Mesothelial cell of epicardium (in vitro differentiated cells): ENCODE measurements at places on chromosomes 4 and X. TPM values are rescaled to one million over a fixed set of nuclear protein-coding genes. Genes with fewer than 3 reads are reported as not detected.

- H3K36me3 ChIP-seq, result peaks cover 2% of the 10 kb centered on the region
- DNase-seq, result no peak
- no peak overlapping the region for H3K27ac ChIP-seq
- no peaks in the 10 kb centered on the region for H3K4me1 ChIP-seq
These were observed 106.2 kb downstream of the SYTL5 start for GRCh38 chrX:38112566-38112965.

DNA sequence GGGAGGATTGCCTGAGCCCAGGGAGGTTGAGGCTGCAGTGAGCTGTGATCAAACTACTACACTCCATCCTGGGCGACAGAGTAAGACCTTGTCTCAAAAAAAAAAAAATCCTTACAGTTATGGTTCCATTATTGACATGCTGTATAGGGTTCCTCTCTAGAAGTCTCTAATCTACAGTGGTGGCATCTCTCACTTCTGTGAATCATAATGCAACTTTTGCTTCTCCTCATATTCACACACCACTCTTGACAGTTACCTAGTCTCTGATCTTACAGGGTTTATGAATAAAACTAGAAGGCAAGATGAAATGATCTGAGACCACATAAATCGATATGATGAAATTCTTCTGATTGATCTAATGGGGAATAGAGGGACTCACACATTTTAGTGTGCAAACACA is 40.6 kb downstream of the DOCK11 start:
- H3K4me1 ChIP-seq, result peaks cover 46% of the 10 kb centered on the region
- H3K4me3 ChIP-seq, result no peak overlapping the region
- peak overlapping the region; percentile 88 for H3K27ac ChIP-seq
- H3K36me3 ChIP-seq, result peaks cover 10% of the 10 kb centered on the region
- H3K27me3 ChIP-seq, result no peaks in the 10 kb centered on the region

GRCh38 chr4:17823871-17824669 is 13.3 kb downstream of the NCAPG start:
- peaks cover 12% of the 10 kb centered on the region for H3K36me3 ChIP-seq
- DNase-seq, result no peak
- H3K4me1 ChIP-seq, result no peaks in the 10 kb centered on the region
- no peaks in the 10 kb centered on the region for H3K27me3 ChIP-seq

DNA sequence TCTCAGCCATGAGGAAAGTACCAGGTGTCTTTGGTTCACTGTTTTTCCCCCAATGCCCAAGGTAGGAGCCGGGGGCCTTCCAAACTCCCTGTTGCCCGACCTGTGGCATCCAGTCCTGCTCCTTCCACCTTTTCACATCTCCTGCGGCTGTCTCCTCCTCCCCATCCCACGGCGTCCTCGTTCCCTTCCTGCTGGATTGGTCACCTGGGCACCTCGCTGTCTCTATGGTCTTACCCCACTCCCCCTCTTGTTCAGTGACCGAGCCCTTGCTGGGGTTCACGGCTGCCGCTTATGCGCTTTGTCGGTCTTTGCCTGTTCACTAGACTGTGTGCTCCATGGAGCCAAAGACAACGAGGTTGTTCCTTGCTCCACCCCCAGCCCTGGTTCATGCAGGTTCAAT is 188.7 kb upstream of the PSAPL1 start:
- DNase-seq, result no peak
- H3K4me1 ChIP-seq, result no peaks in the 10 kb centered on the region
- H3K27ac ChIP-seq, result no peak overlapping the region
- no peaks in the 10 kb centered on the region for H3K36me3 ChIP-seq

DNA sequence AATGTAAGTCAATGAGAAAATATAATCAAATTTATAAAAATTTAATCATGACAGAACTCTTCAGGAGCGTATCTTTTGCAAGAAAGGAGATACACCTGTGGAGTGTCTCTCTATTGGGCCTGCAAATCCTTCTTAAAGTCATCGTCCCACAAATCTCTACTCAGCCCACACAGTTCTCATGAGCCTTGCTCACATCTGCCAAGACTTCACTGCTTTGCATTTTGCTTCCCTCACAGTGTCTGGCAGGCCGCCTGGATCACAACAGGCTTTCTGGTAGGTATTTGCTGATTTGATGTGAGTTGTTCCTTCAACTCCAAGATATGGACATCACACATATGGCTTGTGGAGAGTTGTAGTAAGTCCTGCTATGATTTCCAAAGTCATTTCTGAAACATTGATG is 183.1 kb upstream of the ARX start:
- peaks cover 17% of the 10 kb centered on the region for H3K27me3 ChIP-seq
- no peak overlapping the region for H3K27ac ChIP-seq
- no peak overlapping the region for H3K4me3 ChIP-seq
- H3K36me3 ChIP-seq, result no peaks in the 10 kb centered on the region
- no peaks in the 10 kb centered on the region for H3K4me1 ChIP-seq
- DNase-seq, result no peak

DNA sequence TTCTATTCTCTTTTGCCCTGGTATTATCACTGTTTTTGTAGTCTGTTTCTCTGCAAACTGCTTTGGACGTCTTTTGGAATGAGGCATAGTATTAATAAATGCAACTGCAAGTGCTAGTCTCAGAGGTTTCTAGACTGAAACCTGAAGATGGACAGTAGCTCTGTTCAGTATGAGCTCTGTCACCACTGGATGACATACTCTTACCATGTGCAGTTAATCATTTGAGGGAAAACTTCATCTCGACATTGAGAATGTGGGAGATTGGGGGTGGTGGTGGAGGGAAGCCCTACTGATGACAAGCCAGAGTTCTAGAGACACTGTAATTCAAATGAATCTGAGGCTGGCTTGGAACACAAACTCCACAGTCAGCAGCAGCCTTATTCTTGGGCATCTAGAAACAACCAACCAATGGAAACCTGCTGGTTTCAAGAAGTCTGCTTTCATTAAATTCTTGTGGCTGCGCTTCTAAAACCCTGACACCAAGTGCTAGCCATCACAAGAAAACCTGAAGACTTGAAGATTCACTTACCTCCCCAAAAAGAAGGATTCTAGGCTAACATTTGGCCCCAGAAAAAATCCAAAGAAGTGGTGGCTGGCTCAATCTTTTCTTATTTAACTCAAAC is 161.7 kb downstream of the RASL11B start:
- DNase-seq, result no peak
- H3K27ac ChIP-seq, result no peak overlapping the region
- H3K4me1 ChIP-seq, result peaks cover 51% of the 10 kb centered on the region
- H3K4me3 ChIP-seq, result no peak overlapping the region
- H3K27me3 ChIP-seq, result no peaks in the 10 kb centered on the region
- H3K36me3 ChIP-seq, result no peaks in the 10 kb centered on the region

GRCh38 chr4:30904588-30904987 is 184.4 kb downstream of the PCDH7 start:
- DNase-seq, result no peak
- H3K4me1 ChIP-seq, result peaks cover 37% of the 10 kb centered on the region
- H3K36me3 ChIP-seq, result peaks cover 11% of the 10 kb centered on the region
- no peaks in the 10 kb centered on the region for H3K27me3 ChIP-seq
- H3K27ac ChIP-seq, result no peak overlapping the region

DNA sequence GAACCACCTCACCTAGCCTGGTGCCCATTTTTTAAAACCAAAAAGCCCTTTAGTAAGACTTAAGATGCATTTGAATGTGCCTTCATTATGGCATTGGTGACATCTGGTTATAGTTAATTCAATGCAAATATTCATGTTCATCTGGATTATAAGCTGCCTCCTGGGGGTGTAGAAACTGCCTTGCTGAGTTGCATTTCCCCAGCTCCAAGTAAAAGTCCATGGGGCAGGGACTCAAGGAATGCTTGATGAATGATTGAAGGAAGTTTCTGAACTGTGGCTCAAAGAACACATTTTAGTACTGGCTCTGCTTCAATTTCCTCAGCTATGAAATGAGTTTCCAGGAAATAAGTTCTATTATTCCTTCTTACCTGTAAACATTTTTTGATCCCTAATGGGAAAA is 18.5 kb upstream of the RBM47 start:
- H3K4me3 ChIP-seq, result no peak overlapping the region
- H3K27ac ChIP-seq, result peak overlapping the region; percentile 62
- peaks cover 20% of the 10 kb centered on the region for H3K4me1 ChIP-seq
- no peaks in the 10 kb centered on the region for H3K27me3 ChIP-seq
- no peaks in the 10 kb centered on the region for H3K36me3 ChIP-seq
- no peak for DNase-seq

GRCh38 chr4:145937971-145938611 is 532 bp downstream of the ZNF827 start:
- H3K27ac ChIP-seq, result peak overlapping the region; percentile 99
- DNase-seq, result no peak
- peak overlapping the region; percentile 98 for H3K4me3 ChIP-seq
- H3K27me3 ChIP-seq, result no peaks in the 10 kb centered on the region
- H3K36me3 ChIP-seq, result no peaks in the 10 kb centered on the region

- peak; percentile 16 for DNase-seq
- no peaks in the 10 kb centered on the region for H3K27me3 ChIP-seq
- H3K4me1 ChIP-seq, result no peaks in the 10 kb centered on the region
- H3K36me3 ChIP-seq, result peaks cover 27% of the 10 kb centered on the region
- no peak overlapping the region for H3K27ac ChIP-seq
These were observed 35.5 kb downstream of the NOP14 start for GRCh38 chr4:2927696-2928075.

DNA sequence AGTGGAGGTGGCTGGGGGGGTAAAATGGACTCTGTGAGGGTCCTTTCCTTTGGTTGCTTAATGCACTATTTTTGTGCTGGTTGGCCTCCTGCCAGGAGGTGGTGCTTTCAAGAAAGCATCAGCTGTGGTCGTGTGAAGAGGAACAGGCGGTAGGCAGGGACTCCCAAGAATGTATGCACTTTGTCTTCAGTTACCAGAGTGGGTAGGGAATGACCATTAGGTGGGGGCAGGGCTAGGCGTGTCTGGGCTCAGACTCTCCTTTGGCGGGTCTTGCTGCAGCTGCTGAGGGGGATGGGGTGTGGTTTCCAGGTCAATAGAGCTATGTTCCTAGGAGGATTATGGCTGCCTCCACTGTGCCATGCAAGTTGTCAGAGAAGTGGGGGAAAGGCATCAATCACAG is 509.0 kb downstream of the PCDH19 start:
- H3K36me3 ChIP-seq, result no peaks in the 10 kb centered on the region
- H3K27ac ChIP-seq, result no peak overlapping the region
- no peaks in the 10 kb centered on the region for H3K27me3 ChIP-seq
- no peak overlapping the region for H3K4me3 ChIP-seq
- no peak for DNase-seq

DNA sequence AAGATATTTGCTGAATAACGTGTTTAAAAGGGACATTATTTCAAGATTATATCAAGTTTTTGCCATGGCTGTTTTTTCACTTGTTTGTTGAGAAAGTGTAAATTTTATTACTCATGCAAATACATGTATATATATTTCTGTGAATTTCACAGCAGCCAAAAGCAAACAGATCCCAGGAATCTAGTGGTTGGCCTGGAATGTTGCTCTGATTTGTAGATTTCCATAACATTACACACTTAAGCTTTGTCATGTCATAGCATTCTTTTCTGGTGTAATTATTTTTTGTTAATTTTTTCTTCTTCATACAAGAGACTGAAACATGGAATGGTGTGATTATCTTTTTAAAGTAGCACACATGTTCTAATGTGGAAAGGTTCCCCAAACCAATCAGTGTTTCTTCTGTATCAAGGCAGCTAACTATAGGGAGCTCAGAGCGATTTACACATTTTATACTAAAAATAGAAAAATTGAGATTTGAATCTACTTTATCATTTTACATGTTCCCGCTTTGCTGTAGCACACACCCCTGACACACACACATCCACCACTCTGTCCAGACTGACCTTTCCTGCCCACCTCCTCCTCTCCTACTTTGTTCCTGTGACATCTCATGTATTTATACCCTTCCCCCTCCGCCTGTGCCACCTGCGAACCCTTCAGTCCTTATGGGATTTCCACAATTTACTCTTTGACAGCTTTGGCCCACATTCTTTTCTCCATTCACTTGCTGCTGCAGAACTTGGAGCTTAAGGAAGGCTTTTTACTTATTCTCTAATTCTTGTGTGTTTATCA is 20.3 kb downstream of the RUFY3 start:
- peak overlapping the region; percentile 57 for H3K27ac ChIP-seq
- no peak overlapping the region for H3K4me3 ChIP-seq
- no peaks in the 10 kb centered on the region for H3K27me3 ChIP-seq
- peaks cover 19% of the 10 kb centered on the region for H3K4me1 ChIP-seq

- peaks cover 15% of the 10 kb centered on the region for H3K4me1 ChIP-seq
- H3K4me3 ChIP-seq, result no peak overlapping the region
- H3K36me3 ChIP-seq, result peaks cover 12% of the 10 kb centered on the region
- H3K27me3 ChIP-seq, result no peaks in the 10 kb centered on the region
These were observed 4.0 kb downstream of the ING2 start for GRCh38 chr4:183508697-183509335.

- no peak overlapping the region for H3K4me3 ChIP-seq
- no peaks in the 10 kb centered on the region for H3K36me3 ChIP-seq
- H3K27me3 ChIP-seq, result peaks cover 1% of the 10 kb centered on the region
- peaks cover 1% of the 10 kb centered on the region for H3K4me1 ChIP-seq
- DNase-seq, result no peak
These were observed 45.5 kb upstream of the CLNK start for GRCh38 chr4:10730019-10730418.

DNA sequence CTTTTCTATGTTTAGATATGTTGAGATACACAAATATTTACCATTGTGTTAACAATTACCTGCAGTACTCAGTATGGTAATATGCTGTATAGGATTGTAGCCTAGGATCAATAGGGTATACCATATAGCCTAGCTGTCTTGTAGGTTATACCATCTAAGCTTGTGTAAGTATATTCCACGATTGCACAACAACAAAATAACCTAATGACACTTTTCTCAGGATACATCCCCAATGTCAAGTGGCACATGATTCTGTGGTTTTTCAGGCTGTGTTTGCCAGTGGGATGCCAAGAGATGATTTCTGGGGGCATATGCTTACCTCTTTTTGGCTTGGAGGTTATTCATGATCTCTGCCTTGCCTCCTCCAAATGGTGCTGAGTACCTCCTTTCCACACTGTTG is 247.2 kb upstream of the CENPE start:
- no peaks in the 10 kb centered on the region for H3K4me1 ChIP-seq
- no peaks in the 10 kb centered on the region for H3K36me3 ChIP-seq
- H3K27me3 ChIP-seq, result no peaks in the 10 kb centered on the region
- DNase-seq, result no peak
- H3K27ac ChIP-seq, result no peak overlapping the region

- H3K27me3 ChIP-seq, result no peaks in the 10 kb centered on the region
- no peak overlapping the region for H3K27ac ChIP-seq
- H3K36me3 ChIP-seq, result peaks cover 8% of the 10 kb centered on the region
- no peak overlapping the region for H3K4me3 ChIP-seq
- no peak for DNase-seq
- peaks cover 6% of the 10 kb centered on the region for H3K4me1 ChIP-seq
These were observed 1762.6 kb downstream of the RPA4 start for GRCh38 chrX:98646351-98646750.

GRIA3 gene
- total RNA-seq, result 1.9 to 2.8 TPM (median 2.3 TPM) in 3 replicates
